ENCODE measurements at places on chromosomes 7 and 10.
A peak's percentile ranks its signal among the peaks of the same experiment; 100 is the strongest.

- DNase-seq, result no peak
Measured at GRCh38 chr7:2870471-2870931, 26.4 kb upstream of the GNA12 start.

DNA sequence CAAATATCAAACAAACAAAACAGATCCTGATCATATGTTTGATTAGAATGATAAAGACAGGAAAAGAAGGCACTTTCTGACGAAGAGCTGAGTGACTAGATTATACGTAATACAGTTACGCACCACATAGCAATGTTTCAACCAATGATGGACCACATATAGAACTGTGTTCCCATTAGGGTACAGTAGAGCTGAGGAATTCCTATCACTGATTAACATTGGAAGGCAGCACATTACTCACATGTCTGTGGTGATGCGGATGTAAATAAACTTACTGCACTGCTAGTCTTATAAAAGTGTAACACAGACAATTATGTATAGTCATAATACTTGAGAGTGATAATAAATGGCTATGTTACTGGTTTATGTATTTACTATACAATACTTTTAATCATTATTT, 98.3 kb downstream of the PTN start:
- no peak for DNase-seq

- no peak for DNase-seq
Measured at GRCh38 chr10:73060173-73060572, 36.5 kb downstream of the P4HA1 start.

DNA sequence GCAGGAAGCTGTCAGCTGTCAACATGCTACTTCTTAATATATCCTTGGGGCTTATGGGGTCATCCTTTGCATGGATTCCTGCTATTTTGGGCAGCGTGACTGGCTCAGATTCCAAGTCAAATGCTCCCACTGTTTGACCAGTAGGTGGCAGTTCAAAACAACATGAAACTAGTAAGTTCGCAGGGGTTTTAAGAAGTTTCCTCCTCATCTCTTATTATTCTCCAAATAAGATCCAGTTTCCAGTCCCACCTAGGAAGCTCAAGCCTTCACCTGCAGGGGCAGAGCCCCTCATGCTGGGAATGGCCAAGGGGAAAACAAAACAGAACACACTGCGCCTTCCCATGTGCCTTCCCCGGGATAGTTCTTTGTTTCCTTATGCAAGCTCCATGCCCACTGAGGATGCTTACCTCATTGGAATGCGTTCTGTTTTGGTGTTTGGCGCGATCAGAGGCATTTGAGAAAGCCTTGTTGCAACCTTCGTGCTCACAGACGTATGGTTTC, 259.8 kb downstream of the GLI3 start:
- no peak for DNase-seq

DNA sequence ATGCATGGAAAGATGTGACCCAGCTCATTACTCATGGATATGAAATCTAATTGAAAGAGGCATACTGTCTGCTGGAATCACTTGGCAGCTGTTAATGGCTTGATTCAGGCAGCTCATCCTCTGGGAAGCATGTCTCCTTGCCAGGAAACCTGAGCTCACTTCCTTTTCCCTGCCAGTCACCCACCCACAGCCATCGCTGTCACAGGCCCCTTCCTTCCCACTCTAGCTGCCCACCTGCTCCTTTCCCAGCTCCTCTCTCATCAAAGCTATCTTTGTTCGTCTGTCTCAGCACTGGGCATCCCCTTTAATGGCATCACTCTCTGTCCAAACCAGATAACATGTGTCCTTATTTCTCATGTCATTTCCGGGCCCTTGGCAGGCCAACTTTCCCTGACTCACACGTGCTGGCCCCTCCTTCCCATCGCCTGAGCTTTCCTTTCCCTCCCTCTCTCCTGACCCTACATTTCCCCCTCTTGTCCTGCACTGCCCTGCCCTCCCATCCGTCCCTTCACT, 721.9 kb downstream of the TNS3 start:
- no peak for DNase-seq

DNA sequence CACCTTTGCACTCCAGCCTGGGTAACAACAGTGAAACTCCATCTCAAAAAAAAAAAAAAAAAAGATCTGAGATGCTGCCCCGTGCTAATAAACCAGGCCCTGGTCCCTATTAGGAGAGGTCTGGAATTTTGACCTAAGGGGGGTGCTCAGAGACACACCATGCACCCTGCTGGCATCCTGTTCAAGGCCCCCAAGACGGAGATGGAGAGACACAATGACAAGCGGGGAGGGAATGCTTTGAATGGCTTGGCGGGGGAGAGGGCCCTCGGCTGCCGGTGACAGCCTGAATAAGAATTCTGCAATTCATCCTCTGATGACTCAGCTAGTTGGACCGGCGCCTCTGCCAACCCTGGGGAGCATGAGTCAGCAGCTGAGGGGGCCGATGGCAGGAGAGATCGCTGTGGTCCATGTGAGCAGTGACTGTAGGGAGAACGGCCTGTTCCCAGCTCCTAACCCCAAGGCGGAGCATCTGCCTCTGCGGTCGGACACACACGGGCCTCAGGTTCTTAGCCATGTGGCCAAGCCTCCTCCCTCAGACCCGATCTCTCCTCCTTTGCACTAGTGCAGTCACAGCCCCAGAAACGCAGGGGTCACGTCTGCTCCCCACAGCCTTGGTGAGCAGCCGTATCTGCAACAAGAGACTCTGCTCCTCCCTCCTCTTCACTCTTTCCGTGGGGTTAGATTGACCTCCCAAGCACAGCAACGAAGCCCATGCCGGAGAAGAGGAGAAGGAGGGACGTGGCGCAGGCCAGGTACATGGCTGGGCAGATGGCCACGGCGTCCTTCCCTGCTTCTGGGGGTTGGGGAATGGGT, 14.9 kb downstream of the TRIM56 start:
- peak; percentile 93 for DNase-seq

DNA sequence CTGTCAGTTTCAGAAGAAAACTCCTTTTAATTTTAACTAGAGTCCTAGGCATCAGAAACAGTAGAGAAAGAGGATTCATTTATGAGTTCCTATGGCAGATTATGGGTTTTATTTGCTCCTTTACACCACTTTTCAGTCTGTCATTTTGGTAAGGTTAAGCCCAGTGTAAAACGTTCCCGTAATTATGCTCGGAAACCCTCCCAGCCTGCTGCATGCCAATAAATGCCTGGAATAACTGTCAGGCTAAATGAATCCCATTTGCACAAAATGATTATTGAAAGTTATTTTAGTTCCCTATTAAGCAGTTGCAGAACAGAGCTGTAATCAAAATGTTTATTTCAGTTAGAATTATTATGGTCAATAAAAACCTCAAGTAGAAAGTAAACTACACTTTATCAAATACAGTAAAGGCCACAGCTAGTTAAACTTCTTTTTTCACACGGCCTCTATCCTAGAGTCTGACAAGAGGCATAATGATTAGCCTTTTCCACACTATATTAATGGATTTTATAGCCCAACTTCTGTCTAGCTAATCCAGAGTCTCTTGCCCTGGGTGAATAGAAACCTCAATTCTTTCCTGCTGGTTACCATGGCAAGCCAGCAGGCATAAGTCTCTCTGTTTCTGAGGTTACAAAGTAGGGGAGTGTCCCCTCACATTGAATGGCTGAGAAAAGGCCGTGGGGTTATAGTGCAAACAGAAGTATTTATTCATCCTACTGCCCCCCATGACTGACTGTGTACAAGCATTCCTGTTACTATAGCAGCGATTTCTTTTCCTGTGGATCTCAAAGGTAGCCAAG, 80.8 kb upstream of the NPVF start:
- no peak for DNase-seq

DNA sequence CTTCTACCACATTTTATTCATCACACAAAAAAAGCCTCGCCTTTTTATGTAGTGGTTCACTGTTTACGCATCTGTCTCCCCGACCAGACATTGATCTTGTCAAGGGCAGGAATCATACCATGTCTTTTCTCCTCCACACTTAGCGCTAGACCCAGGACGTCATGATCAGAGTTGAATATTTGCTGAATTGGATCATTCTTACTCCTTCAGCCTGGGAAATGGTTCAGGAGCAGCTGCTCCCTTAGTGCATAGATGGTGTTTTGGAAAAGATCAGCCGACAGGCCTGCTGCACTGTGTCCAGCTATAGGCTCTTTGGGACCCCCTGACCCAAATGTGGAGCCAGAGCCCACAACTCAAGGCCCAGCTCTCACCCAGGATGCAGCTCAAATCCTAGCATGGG, 249.1 kb upstream of the TMEM72 start:
- DNase-seq, result no peak

DNA sequence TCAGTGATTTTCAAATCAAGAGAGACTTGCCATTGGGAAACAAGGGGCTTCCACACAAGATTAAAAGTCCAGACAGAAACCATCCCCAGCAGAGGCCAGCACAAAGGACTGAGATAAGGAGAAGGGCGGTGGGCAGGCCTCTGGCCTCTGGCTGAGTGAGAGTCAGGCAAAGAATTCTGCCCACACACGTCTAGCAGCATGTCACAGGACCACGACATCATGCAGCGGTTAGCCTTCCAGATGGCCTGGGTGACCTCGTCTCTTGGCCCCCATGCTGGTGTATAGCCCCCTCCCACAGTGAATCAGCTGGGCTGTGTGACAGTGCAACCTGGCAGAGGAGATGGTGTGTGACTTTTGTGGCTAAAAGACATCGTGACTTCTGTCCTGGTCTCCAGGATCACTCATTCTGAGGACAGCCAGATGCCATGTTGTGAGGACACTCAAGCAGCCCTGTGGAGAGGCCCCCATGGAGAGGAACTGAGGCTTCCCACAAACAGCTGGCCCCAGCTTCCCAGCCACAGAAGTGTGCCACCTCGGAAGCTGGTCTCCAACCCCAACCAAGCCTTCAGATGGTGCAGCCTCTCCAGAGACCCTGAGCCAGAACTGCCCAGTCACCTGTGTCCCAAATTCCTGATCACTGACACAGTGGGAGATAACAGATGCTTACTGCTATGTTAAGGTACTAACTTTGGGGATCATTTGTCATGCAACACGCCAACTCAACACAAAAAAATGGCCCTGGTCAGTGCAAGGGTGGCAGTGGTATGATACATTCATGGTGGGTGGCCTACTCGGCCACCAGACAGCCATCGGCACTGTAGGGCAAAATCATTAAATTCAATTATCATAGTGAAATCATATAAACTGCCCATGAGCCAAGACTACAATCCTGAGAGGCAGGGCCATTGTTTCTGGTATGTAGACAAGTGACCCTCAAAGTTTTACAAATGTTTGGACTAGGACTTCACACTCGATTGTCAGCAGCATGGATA, 73.2 kb downstream of the TNS3 start:
- no peak for DNase-seq

GRCh38 chr7:18866359-18867036, 250.9 kb downstream of the TWIST1 start:
- DNase-seq, result peak; percentile 100

GRCh38 chr7:16114633-16115032, 306.7 kb downstream of the CRPPA start:
- DNase-seq, result no peak

GRCh38 chr10:24006741-24007140, 202.2 kb upstream of the KIAA1217 start:
- DNase-seq, result no peak

- DNase-seq, result no peak
Measured at GRCh38 chr10:106179430-106179829, 985.1 kb downstream of the SORCS1 start.

DNA sequence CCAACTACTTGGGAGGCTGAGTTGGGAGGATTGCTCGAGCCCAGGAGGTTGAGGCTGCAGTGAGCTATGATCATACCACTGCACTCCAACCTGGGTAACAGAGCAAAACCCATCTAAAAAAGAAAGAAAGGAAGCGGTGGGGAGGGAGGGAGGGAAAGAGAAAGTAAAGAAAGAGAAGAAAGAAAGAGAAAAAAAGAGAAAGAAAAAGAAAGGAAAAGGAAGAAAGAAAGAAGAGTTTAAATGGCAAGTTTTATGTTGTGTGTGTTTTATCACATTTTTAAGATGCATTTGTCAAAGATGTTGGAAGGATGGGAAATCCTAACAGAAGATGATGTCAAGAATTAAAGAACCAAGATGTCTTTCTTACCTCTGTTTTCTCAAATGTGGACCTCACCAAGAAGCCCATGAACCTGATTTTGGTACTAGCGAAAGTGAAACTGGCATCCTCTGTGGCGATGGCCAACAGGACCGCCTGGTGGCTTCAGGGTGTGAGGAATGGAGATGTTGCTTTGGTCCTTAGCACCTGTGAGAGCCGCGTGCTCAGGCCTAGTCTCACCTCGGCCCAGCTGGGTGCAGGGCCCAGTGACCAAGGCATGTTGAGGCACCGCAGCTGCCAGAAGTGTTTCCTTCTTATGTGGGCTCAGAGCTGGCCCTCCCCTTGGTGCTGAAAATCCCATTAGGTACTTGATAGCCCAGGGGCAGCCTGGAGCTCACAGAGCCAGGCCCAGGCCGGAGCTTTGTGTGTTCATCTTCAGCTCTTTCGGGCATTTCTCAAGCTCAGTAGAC, 9.8 kb downstream of the UCMA start:
- no peak for DNase-seq

DNA sequence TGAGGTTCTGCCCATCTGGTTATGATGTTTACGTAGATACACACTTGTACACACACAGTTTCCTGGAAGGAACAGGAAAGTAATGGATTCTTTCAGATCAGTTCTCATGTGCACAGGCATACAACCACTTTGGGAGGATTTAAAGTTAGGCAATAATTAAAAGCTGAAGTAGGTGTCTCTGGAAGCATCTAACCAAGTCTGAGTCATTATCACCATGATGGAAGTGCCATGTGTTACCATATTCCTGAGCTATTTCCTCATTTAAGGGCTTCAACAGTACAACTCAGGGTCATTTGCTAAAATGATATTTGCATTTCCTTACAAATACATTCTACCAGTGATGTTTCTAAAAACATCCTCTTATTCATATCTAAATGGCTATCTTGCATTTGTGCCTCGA, 41.4 kb upstream of the BET1 start:
- no peak for DNase-seq

GRCh38 chr10:71622154-71622526, 97.4 kb downstream of the C10orf105 start:
- no peak for DNase-seq

GRCh38 chr10:63197344-63198092, 64.4 kb downstream of the NRBF2 start:
- peak; percentile 70 for DNase-seq

GRCh38 chr7:104296900-104297299, 31.5 kb upstream of the LHFPL3 start:
- no peak for DNase-seq

GRCh38 chr10:43214071-43214955, 52.6 kb downstream of the RASGEF1A start:
- no peak for DNase-seq

DNA sequence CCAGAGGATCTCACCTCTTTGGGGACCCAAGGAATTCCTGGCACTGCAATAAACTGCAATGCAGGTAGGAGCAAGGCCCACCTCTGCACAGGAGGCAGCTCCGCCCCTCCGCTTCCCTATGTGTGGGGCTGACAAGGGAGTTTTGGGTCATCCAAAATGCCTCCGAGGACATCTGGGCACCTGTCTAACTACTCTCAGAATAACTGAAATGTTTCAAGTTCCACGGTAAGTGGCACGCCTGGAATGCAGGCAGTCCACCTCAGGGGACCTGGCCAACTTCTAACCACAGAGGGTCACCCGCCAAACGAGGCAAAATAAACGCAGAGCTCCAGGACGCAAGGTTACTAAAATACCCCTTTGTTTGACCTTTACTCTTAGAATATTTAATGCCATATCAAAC, 102.5 kb downstream of the FGFR2 start:
- DNase-seq, result no peak

GRCh38 chr10:115417585-115418265, 324.6 kb downstream of the ATRNL1 start:
- peak; percentile 12 for DNase-seq

GRCh38 chr10:4663162-4663992, 162.6 kb upstream of the AKR1E2 start:
- DNase-seq, result peak; percentile 96

- DNase-seq, result no peak
Measured at GRCh38 chr10:7135188-7135587, 275.6 kb downstream of the SFMBT2 start.

Data from AG04449 (cell line).